ENCODE measurements at places on chromosomes 5 and 9.

GRCh38 chr9:131650254-131650653, 89.6 kb downstream of the RAPGEF1 start:
- DNase-seq: no peak

DNA sequence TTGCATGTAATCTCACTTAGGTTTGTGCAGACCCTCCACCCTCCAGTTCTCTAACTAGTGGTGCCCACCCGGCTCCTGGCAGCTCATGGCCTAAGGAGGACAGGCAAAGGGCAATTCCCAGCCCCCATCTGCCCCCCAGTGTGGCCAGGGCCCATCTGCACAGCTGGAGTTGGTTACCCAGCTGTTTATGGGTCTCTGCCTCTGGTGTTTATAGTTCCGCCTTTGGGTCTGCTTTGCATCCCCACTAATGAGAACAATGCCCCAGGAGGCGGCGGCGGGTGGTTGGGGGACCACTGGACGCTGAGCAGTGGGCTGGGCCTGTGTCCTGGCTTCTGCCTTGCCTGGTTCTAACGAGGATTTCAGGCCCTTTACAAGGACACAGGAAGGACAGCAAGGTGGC, 62.4 kb downstream of the NDST1 start:
- no peak for DNase-seq

DNA sequence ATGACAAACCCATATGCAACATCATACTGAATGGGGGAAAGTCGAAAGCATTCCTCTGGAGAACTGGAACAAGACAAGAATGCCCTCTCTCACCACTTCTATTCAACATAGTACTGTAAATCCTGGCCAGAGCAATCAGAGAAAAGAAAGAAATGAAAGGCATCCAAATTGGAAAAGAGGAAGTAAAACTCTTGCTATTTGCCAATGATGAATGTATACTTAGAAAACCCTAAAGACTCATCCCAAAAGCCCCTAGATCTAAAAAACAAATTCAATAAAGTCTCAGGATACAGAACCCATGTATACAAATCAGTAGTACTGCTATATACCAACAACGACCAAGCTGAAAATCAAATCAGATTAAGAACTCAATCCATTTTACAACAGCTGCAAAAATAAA, 66.9 kb downstream of the SPATA31C2 start:
- no peak for DNase-seq

GRCh38 chr5:56026863-56027300, 32.1 kb upstream of the IL6ST start:
- no peak for DNase-seq

- no peak for DNase-seq
These were observed 81.2 kb downstream of the CNTLN start for GRCh38 chr9:17216011-17216410.
